ENCODE measurements at places on chromosomes 5 and 9. TPM values are rescaled to one million over a fixed set of nuclear protein-coding genes. Genes with fewer than 3 reads are reported as not detected.

The HMMR gene
- total RNA-seq: 24.2 TPM

The TMOD1 gene
- 2.0 TPM for total RNA-seq

The ZNF782 gene
- total RNA-seq: 2.0 TPM

The FAM169A gene
- 4.2 TPM for total RNA-seq

The SPAG8 gene
- total RNA-seq: 0.51 TPM

The CYSRT1 gene
- total RNA-seq: 4.7 TPM

The RNF38 gene
- 11.5 TPM for total RNA-seq

The MYOT gene
- total RNA-seq: 0.21 TPM

The ATP10B gene
- total RNA-seq: not detected

The VDAC1 gene
- 407 TPM for total RNA-seq

The SHROOM1 gene
- total RNA-seq: 9.4 TPM

The CD74 gene
- total RNA-seq: not detected

The MAN1B1 gene
- 51.6 TPM for total RNA-seq

The LAMC3 gene
- total RNA-seq: 2.1 TPM

The VCAN gene
- total RNA-seq: 12.6 TPM

The VAV2 gene
- total RNA-seq: 32.4 TPM

The TMEM252 gene
- total RNA-seq: not detected

The PDE6A gene
- 0.30 TPM for total RNA-seq

The PCDHB13 gene
- total RNA-seq: 0.06 TPM

The SMU1 gene
- 20.8 TPM for total RNA-seq

The ARID3C gene
- 0.20 TPM for total RNA-seq

The SHOC1 gene
- total RNA-seq: 0.02 TPM

The MAP3K1 gene
- 1.9 TPM for total RNA-seq

The HAND1 gene
- 0.34 TPM for total RNA-seq

The ENG gene
- total RNA-seq: 0.07 TPM

The NUTM2G gene
- total RNA-seq: not detected

The SLC25A2 gene
- total RNA-seq: not detected

The TCF7 gene
- total RNA-seq: 11.2 TPM
